ENCODE measurements at places on chromosomes 1 and 21.

DNA sequence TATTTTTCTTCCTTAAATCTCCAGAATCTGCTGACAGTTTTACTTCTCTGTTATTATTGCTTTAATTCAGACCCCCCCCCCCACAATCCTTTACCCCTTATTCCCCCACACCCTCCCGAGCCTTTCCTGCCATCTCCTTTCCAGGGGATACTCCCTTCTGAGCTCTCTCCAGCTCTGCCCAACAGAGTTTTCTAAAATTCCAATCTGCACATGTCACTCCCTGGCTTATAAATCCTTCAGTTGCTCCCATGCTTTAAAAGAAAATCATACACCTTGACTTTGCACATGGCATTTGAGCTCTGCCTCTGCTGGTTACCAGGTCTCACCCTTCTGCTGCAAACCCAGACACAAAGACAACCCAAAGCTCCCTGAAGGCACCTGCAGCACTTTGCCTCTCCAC lies 11.7 kb upstream of the EPS8L3 start:
- peak; percentile 82 for DNase-seq

DNA sequence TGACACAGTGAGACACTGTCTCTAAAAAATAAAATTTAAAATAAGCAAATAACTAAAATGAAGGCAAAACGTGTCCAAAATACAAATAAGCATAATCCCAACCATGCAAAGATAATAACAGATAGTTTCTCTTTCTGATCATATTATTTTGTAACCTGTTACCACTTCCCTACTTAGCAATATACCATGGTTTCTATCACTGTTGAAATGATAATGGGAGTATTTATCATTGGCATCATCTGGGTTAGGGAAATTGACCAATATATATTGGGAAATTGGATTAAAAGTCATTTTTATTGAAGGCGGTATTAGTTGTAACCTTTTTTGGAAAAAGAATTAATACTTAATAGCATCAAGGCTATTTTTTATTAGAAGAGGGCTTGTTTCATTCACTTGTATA lies 47.0 kb downstream of the USP25 start:
- DNase-seq, result no peak

- DNase-seq, result no peak
Measured at GRCh38 chr1:87058343-87058649, 143.9 kb downstream of the HS2ST1 start.

- DNase-seq, result no peak
Measured at GRCh38 chr1:35533586-35533985, 23.6 kb downstream of the KIAA0319L start.

GRCh38 chr1:228158151-228159007 lies 7.2 kb upstream of the IBA57 start:
- DNase-seq, result no peak

GRCh38 chr1:114008993-114009392 lies 29.7 kb downstream of the OLFML3 start:
- no peak for DNase-seq

DNA sequence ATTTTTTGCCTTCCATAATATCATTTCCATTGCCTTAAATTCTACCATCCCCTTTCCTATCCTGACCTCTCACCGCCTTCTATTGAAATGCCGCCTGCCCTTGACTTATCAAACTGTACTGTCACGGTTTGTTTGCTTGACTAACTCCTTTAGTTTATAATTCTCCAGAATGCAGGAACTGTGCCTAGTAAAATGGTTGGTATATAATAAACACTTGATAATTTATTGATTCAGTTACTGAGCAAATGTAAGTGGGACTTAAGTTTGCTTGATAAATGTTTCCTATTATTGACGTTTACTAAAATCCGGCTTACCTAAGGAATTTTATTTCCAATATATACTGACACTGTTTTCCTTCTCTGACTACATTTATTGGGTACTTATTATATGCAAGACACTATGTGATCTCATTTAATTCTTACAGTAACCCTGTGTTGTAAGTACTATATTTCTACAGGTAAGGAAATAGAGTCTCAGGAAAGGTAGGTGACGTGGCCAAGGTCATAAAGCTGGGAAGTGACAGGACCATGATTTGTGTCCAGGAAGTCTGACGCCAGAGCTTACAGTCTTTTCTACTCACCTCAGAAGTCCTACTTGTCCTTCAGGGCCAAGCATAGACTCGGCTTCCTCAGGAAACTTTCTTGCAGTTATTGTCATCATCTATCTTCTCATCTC lies 35.7 kb downstream of the DPT start:
- DNase-seq, result no peak

DNA sequence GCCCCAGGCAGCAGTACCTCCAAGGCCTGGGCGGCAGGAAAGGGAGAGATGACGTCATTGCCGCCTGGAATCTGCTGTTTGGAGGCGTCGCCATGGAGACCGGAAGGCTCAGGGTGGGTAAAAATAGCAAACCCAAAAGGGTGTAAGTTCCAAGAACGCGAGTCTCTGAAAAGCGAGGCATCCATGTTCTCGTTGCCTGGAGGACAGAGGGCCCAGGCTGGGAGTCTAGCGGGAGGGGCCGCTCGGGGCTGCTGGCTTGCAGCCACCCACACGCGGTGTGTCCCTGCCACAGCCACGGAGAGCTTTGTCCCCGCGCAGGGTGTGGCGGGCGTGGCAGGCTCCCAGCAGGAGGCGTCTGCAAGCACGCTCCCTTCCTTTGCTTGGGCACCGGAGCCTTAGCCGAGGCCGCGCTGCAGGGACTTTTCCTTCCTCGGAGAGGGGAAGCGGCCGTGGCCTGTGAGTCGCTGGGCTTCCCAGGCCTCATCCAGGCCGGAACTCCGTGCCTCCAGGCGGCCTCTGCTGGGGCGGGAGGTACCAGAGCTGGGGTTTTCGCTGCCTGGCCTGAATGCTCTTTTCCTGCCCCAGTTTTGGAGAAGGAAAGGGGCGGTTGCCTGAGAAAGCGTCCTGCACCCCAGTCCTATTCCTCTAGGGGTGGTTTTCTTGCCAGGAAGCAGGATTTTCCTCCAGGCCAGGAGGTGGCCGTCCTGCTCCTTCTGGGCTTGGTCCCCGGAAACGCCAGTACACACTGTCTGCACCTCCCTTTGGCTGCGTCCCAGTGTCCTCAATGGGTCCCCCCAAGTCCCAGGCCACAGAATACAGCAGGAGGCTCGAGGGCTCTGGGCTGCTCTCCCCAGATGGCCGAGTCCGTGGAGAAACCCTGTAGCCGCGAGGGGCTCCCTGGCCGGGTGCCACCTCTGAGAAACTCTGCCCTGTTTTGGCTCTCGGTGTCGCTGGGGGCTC lies 15.3 kb upstream of the SKI start:
- DNase-seq, result peak; percentile 90

DNA sequence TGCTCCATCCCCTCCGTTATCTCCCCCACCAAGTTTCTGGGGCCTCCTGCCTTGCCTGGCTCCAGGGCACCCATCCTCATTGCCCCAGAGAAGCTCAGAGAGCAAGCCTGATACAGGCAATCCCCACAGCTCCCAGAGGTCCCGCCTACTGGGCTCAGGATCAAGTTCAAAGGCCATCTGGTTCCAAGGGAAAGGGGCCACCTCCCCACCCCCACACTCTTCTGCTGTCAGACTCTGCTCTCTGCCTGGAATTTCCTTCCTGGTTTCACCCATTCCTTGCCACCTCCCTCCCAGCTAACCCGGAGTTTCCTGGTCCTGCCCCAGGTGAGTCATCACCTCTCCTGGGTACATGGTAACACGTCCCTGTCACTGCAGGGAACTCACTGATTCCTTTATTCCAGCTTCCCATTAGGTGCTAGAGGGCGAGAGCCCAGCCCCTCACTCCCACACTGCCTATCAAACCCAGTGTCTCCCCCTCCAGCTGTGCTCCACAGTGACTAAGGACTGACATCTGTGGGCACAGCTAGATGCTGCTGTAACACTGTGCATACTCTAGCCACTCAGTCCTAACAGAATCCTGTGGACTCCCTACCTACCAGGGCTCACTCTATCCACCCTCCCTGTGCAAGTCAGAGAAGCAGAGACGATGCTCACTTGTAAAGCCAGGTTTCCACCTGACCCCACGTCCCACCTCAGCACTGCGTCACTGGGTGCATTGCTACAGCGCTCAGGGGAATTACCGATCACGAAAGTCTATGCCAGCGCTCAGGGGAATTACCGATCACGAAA lies 21.8 kb downstream of the RSPH1 start:
- peak; percentile 73 for DNase-seq

- no peak for DNase-seq
Measured at GRCh38 chr1:110627764-110628163, 21.6 kb upstream of the KCNA2 start.

DNA sequence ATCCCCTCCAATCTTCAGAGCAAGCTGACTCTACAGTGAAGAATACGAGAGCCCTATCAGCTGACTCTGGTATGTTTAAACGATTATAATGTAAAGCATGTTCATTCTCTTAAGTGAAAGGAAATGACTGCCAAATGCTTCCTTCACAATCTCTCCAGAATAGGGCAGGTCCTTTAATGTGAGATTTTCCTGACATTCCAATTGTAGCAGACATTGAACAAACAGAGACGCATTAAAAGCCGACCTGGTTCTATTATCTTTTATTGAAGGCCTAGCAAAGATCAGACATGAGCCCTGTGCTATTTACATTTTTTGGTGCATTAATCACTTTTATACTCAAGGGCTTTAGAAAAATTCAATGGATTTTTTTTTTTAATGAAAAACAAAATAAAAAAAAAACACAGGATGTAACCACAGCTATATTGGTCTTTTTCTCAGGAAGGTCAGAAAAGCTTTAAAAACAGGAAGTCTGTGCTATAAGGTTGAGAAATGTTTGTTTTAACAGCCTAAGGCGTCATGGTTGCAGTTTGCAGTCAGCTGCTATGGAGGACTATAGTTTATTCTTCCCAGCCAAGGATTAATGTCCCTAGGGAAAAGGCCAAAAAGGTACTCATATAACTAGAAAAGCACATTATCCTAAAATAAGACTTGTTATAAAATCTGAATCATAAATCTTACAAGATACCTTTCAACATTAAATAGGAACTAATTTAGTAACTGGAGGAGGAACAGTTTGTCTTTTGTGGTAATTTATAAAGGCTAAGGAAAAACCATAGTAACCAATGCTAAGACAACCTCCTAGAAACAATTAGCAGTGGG lies 104.8 kb downstream of the RERE start:
- DNase-seq, result peak; percentile 79

GRCh38 chr1:14949836-14950713 lies 203.5 kb upstream of the TMEM51 start:
- DNase-seq, result no peak

DNA sequence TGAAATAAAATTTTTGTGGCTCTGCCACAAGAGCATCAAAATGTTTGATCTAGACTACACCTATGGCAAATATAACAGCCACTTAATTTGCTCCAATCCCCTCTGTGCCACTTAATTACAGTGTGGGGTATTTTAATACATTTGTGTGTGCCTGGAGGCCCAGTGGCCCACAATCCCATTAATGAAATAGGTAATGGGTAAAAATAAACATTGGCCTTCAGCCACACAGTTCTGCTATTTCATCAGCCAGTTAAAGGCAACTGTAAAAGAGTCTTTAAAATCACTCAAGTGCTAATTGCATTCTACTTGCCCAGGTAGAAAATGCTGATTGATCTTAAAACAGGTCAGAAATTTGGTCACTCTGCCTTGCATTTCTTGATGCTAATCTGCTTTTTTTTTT lies 151.6 kb upstream of the UBE2U start:
- no peak for DNase-seq

DNA sequence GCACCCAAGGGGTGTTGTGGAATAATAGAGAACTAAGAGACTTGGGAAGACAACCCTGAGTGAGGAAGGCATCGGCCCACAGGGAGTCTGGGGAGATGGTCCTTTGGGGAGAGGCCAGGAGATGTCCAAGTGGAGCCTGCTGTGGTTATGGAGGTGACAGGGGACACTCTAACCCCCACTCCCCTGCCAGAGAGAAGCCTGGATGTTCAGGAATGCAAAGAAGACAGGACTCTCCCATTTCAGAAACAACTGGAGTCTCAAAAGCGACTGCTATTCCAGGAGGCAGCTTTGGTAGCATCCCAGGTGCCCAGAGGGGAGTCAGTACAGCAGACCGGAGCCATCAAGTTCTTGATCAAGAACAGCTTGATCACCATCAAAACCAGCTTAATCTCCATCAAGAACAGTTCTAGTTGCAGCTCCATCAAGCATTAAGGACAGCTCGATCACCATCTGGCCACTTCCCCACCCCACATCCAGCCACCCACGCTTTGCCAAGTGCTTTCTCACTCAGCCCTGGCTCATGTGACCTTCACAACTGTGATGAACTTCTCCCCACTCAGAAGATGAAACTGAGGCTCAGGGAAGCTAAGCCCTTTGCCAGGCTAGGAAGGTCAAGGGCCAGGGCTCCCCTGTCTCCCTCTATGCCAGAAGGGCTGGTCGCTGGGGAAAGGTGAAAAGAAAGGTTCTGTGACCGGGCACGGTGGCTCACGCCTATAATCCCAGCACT lies 743 bp downstream of the CD52 start:
- no peak for DNase-seq

- DNase-seq, result no peak
Measured at GRCh38 chr1:201379733-201380242, 2.3 kb upstream of the TNNT2 start.

DNA sequence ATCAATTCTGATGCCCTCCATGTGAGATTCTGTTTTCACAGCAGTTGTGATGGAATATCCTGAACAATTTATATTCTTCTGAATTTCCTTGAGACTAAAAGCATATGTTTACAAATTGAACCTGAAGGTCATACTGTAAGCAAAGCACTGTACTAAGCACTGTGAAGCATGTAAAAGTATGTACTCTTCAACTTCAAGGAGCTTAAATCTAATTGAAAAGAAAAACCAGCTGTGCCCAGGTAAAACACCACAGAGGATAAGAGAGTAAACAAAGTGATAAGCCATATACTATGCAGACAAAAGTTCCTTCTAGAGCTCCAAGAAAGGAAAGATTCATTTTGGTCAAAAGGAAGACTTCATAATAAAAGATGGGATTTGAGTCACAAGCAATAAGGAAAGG lies 71.9 kb downstream of the TTLL7 start:
- DNase-seq, result no peak

GRCh38 chr1:7120863-7121621 lies 335.8 kb downstream of the CAMTA1 start:
- no peak for DNase-seq

- DNase-seq, result no peak
Measured at GRCh38 chr1:77623066-77623465, 59.4 kb downstream of the ZZZ3 start.

- DNase-seq, result no peak
Measured at GRCh38 chr1:7690076-7690475, 81.0 kb upstream of the VAMP3 start.

GRCh38 chr1:58422436-58422835 lies 124.1 kb downstream of the OMA1 start:
- DNase-seq, result no peak

GRCh38 chr1:150578272-150579109 lies 919 bp downstream of the MCL1 start:
- peak; percentile 41 for DNase-seq

DNA sequence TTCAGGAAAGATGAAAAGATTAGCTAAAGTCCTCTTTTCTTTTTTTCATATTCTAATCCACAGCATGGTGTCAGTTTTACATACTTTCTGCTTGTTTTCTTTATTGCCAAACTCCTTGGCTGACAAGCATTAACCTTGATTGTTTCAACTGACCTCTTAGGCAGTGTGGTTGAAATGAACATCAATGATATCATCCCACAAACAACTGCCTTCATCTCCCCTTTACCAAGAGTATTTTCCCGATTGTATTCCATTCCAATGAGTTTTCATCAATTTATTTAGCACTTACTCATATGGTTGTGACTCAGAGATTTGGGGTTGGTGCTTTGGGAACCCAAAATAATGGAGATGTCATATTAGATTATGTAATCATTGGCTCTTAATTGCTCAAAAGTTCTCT lies 71.8 kb downstream of the SPAG17 start:
- DNase-seq, result peak; percentile 22

- no peak for DNase-seq
Measured at GRCh38 chr1:113125517-113125916, 52.5 kb downstream of the LRIG2 start.

GRCh38 chr1:119298687-119299303 lies 69.8 kb upstream of the HAO2 start:
- DNase-seq, result peak; percentile 30

Data from kidney glomerular epithelial cell (primary cell).